ENCODE measurements at places on chromosomes 2 and 18. TPM values are rescaled to one million over a fixed set of nuclear protein-coding genes. Genes with fewer than 3 reads are reported as not detected.

GRCh38 chr2:128380061-128380889, 61.6 kb upstream of the HS6ST1 start:
- DNase-seq: peak; percentile 57
- H3K4me1 ChIP-seq: no peaks in the 10 kb centered on the region
- H3K36me3 ChIP-seq: no peaks in the 10 kb centered on the region

DNA sequence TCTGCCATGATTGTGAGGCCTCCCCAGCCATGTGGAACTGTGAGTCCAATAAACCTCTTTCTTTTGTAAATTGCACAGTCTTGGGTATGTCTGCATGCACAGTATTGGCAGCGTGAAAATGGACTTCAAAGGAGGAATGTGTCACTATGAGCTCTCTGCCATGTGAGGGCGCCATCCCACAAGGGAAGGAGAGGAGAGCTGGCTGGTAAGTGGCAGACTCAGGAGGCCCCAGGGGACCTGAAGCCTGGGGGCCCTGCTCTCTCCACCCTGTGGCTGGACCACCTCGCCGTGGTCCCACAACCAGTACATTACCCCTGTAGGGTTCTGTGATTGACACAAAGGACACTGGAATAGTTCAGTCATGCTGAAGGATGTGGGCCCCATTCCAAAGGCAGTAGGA, 122.1 kb downstream of the RPIA start:
- H3K4me3 ChIP-seq: no peak overlapping the region
- no peaks in the 10 kb centered on the region for H3K4me1 ChIP-seq
- no peak for DNase-seq
- H3K27me3 ChIP-seq: no peaks in the 10 kb centered on the region
- H3K27ac ChIP-seq: no peak overlapping the region

DNA sequence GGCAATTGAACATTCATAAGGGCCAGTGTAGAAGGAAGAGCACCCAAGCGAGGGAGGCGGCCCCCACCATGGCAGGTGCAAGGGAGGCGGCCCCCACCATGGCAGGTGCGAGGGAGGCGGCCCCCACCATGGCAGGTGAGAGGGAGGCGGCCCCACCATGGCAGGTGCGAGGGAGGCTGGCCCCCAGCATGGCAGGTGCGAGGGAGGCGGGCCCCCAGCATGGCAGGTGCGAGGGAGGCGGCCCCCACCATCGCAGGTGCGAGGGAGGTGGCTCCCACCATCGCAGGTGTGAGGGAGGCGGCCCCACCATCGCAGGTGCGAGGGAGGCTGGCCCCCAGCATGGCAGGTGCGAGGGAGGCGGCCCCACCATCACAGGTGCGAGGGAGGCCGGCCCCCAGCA, 24.7 kb upstream of the GPC1 start:
- H3K4me3 ChIP-seq: no peak overlapping the region
- DNase-seq: peak; percentile 50
- peaks cover 15% of the 10 kb centered on the region for H3K27me3 ChIP-seq
- no peaks in the 10 kb centered on the region for H3K36me3 ChIP-seq

GRCh38 chr2:73952499-73953446, 26.1 kb downstream of the DGUOK start:
- H3K36me3 ChIP-seq: peaks cover 48% of the 10 kb centered on the region
- H3K4me1 ChIP-seq: peaks cover 32% of the 10 kb centered on the region
- no peaks in the 10 kb centered on the region for H3K27me3 ChIP-seq
- no peak overlapping the region for H3K4me3 ChIP-seq

DNA sequence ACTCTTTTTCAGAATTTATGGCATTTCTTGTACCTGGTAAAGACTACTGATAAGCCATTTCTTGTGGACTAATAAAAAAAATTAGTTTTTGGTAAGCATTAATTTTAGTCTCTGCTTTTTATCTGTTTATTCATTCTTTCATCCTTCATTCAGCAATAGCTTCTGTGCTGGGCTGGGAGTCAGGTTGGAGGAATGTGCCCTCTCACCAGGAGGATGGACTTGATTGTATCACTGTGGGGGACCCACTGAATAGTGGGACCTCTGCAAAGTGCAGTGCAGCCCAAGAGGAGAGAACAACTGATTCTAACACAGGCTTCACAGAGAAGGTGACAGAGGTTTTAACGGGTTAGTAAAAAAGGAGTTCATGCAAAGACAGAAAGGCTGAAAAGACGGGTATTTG, 39.1 kb downstream of the CDC42EP3 start:
- peak overlapping the region; percentile 87 for H3K27ac ChIP-seq
- H3K36me3 ChIP-seq: no peaks in the 10 kb centered on the region
- no peaks in the 10 kb centered on the region for H3K27me3 ChIP-seq
- H3K4me1 ChIP-seq: peaks cover 73% of the 10 kb centered on the region
- no peak for DNase-seq
- H3K4me3 ChIP-seq: no peak overlapping the region

- peaks cover 8% of the 10 kb centered on the region for H3K27me3 ChIP-seq
- H3K4me3 ChIP-seq: no peak overlapping the region
- no peak overlapping the region for H3K27ac ChIP-seq
- no peaks in the 10 kb centered on the region for H3K4me1 ChIP-seq
Measured at GRCh38 chr2:133838642-133839365, 270.5 kb upstream of the NCKAP5 start.

DNA sequence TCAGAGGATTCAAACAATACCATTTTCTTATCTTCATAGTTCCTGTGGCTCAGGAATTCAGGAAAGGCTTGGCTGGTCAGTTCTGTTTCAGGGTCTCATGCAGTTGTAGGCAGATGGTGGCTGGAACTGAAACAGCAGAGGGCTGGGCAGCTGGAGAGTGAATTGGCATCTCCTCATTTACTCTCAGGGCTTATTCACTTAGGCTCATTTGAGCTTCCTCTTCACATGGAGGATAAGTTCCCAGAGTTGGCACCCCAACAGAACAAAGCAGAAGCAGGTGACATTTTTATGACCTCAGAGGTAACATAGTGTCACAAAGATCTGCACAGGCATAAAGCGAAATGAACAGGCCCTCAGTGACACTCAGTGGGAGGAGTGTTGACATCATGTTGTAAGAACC, 66.1 kb downstream of the RBBP8 start:
- no peaks in the 10 kb centered on the region for H3K27me3 ChIP-seq
- no peak overlapping the region for H3K4me3 ChIP-seq
- H3K4me1 ChIP-seq: no peaks in the 10 kb centered on the region
- DNase-seq: no peak

DNA sequence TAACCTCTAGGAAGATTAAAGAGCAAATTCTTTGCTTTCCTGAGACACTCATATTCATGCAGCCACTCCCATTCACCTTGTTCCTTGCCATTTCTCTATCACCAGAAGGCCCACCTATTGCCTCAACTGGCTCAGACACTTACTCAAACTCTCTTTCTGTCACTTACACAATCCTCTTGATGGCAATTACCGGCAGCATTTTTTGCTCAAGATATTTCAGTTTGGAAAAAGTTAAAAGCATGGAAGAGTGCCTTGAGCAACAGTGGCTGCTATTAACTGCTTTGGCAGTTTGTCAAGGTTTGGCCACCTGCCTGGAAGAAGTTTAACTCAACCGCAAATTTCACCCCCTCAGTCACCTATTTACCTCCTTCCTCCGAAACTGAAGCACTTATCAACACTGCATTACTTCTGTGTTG, 1104.0 kb upstream of the PIK3C3 start:
- DNase-seq: no peak
- no peak overlapping the region for H3K27ac ChIP-seq
- H3K4me1 ChIP-seq: no peaks in the 10 kb centered on the region

- H3K27me3 ChIP-seq: peaks cover 13% of the 10 kb centered on the region
- no peak for DNase-seq
- H3K4me1 ChIP-seq: peaks cover 44% of the 10 kb centered on the region
- H3K4me3 ChIP-seq: no peak overlapping the region
- peaks cover 8% of the 10 kb centered on the region for H3K36me3 ChIP-seq
Measured at GRCh38 chr2:135055182-135055786, 3.2 kb downstream of the RAB3GAP1 start.

DNA sequence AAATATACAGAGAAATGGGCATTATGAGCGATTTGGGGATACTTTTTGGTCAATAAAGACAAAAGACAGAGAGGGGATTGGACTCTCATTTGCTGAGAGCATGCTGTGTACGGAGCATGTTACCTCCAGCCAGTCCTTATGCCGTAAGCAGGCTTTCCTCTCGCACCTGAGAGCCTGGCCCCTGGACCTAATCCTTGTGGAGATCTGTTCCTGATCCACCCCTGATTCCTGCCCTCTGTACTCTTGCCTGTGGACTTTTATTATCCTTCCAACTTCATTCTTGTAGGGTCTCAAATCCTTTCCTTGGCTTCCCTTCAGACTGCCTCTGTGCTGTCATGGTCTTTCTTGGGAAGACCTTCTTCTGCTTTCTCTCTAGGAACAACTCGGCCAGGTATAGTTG, 803.1 kb upstream of the RAB6C start:
- no peaks in the 10 kb centered on the region for H3K27me3 ChIP-seq
- DNase-seq: no peak
- no peak overlapping the region for H3K4me3 ChIP-seq
- no peak overlapping the region for H3K27ac ChIP-seq
- no peaks in the 10 kb centered on the region for H3K4me1 ChIP-seq

DNA sequence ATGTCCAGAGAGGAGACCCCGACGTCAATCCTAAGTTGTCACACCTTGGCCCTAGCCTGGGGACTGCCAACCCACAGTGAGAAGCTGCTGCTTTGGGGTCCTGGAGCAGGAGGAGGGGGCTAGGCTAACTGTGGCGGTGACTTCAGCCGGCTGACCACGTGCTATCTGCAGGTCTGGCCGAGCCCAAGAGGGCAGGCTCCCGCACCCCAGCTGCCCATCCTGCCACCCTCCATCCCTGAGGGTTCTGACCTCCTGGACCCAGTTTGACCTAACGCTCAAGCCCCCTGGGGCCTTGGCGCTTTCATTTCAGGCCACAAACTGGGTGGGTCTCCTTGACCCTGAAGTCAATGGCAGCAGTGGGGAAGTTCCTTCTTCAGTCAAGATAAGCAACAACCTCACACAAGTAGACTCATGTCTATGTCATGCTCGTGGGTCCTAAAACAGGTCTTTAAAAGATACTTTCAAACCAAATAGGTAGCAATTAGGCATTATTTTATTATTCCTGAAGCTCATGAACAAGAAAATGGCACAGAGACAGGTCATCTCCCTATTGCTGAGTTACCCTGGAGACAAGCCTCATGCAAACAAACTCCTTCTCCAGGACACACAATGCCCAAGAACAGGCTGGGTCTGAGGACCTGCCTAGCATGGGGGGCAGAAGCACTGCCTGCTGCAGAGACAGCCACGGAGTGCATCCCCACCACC, 2.3 kb downstream of the HES6 start:
- H3K4me3 ChIP-seq: peak overlapping the region; percentile 22
- peaks cover 24% of the 10 kb centered on the region for H3K4me1 ChIP-seq
- H3K36me3 ChIP-seq: no peaks in the 10 kb centered on the region
- peaks cover 8% of the 10 kb centered on the region for H3K27me3 ChIP-seq
- no peak for DNase-seq

GRCh38 chr2:36371070-36371874, 15.7 kb downstream of the CRIM1 start:
- peaks cover 24% of the 10 kb centered on the region for H3K4me1 ChIP-seq
- H3K36me3 ChIP-seq: no peaks in the 10 kb centered on the region
- H3K27me3 ChIP-seq: no peaks in the 10 kb centered on the region
- DNase-seq: no peak
- no peak overlapping the region for H3K27ac ChIP-seq

DNA sequence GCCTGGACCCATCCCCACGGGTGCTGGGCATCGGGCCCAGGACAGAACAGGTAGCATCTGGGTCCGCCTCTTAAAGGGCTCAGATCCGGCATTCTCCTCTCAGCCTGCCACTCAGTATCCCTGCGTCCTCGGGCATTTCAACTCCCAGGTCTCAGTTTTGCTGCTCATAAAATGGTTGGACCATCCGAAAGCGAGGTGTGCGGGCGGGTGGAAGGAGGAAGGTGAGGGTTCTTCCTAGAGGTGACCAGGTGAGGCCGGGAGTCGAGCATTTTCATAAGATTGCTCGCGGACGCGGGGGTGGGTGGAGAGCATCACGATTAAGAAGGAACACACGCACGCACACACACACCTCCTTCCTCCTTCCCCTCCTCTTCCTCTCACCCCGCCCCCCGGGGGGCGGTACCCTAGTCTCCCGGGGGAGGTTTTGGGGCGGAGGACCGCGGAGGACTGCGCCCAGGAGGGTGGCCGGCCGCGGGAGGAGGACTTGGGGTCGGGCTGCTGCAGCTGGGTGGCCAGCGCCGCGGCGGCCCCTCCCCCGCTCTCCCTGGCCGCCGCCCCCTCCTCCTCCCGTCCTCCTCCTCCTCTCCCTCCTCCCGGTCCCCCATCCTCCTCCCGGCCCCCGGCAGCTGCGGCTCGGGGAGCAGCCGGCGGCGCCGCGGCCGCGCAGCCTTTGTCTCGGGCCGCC, 97.9 kb upstream of the GPR45 start:
- peaks cover 28% of the 10 kb centered on the region for H3K27me3 ChIP-seq
- H3K27ac ChIP-seq: no peak overlapping the region
- DNase-seq: no peak

DNA sequence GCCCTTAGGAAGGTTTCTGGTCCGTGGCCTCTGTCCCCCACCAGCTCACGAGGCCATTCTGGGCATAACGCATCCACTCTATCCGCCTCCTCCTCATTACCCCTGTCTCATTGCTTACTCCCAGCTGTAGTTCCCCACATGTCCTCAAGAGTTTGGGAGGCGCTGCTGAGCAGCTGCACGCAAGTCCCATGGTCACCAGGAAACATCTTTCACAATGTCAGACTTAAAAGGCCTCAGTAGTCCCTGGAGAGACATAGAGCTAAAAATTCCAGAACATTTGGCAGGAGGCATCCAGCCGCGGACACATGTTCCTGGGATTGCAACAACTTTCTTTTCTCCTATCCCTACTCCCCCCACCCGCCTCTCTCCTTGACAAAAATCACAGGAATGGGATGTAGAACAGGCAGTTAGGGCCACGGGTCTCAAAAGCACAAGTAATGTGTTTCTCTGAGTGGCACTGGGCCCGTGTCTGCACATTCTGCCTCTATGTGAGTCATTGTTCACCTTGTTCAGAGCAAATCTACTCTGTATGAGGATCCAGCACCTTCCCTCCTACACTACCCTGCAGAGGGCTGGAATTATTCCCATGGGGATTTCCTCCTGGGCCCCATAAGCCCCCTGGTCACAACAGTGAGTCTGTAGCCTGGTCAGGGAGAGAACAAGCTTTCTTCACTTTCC, 8.1 kb downstream of the LBH start:
- peaks cover 23% of the 10 kb centered on the region for H3K36me3 ChIP-seq
- DNase-seq: no peak
- peak overlapping the region; percentile 60 for H3K4me3 ChIP-seq
- H3K27ac ChIP-seq: peak overlapping the region; percentile 100

DNA sequence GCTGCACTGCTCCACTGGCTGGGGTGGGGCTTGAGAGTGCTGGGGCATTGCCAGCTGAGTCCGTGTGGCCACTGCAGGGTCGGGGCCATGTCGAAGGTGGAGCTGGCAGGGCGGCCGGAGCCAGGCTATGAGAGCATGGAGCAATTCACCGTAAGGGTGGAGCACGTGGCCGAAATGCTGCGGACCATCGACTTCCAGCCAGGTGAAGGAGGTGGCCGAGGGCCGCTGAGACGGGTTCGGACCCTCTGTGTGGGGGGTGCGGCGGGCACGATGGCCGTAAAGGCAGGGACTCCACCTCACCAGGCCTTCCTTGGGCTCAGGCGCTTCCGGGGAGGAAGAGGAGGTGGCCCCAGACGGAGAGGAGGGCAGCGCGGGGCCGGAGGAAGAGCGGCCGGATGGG, 2.1 kb downstream of the UCN start:
- peak overlapping the region; percentile 39 for H3K4me3 ChIP-seq
- H3K27ac ChIP-seq: no peak overlapping the region
- no peak for DNase-seq
- peaks cover 6% of the 10 kb centered on the region for H3K36me3 ChIP-seq

The NPPC gene
- total RNA-seq: 2.7 TPM

The CREG2 gene
- not detected for total RNA-seq

The UGT1A3 gene
- not detected for total RNA-seq

The TUBB8B gene
- not detected for total RNA-seq

The MROH2A gene
- not detected for total RNA-seq

The TMEM178A gene
- total RNA-seq: not detected

The PCARE gene
- not detected for total RNA-seq

The ZSWIM2 gene
- total RNA-seq: not detected

Measured in natural killer cell treated with Interleukin-12 subunit alpha and Interleukin-12 subunit beta and Interleukin-15 and Interleukin-18, amount 100 ng/mL, for 72 hours (primary cell).